ENCODE measurements at places on chromosomes 6 and 20. TPM values are rescaled to one million over a fixed set of nuclear protein-coding genes. Genes with fewer than 3 reads are reported as not detected.

The COL11A2 gene
- total RNA-seq, result 0.31 TPM

The FRMD1 gene
- total RNA-seq, result not detected

The DCDC2 gene
- not detected for total RNA-seq

The KCNQ5 gene
- not detected for total RNA-seq

The RAMACL gene
- not detected for total RNA-seq

The SIRPB1 gene
- total RNA-seq, result not detected

The AGPAT4 gene
- total RNA-seq, result 0.56 TPM

The SIGLEC1 gene
- not detected for total RNA-seq

The MUC22 gene
- total RNA-seq, result not detected

The MLIP gene
- total RNA-seq, result not detected

The CNBD2 gene
- total RNA-seq, result 14.5 TPM

The CAGE1 gene
- 0.16 TPM for total RNA-seq

The TMEM151B gene
- not detected for total RNA-seq

The MYMX gene
- total RNA-seq, result not detected

The ISM1 gene
- total RNA-seq, result not detected

The GPR6 gene
- total RNA-seq, result not detected

The DEF6 gene
- 2.0 TPM for total RNA-seq

The FNDC11 gene
- total RNA-seq, result 2.2 TPM

The BCAS1 gene
- total RNA-seq, result 42.4 TPM

The PTP4A1 gene
- total RNA-seq, result 23.9 TPM

The C6orf15 gene
- total RNA-seq, result 0.33 TPM

The BTNL2 gene
- total RNA-seq, result not detected

The GNRH2 gene
- not detected for total RNA-seq

The RBPJL gene
- total RNA-seq, result not detected

The NKAIN4 gene
- total RNA-seq, result not detected

The ANKRD66 gene
- total RNA-seq, result not detected

The BLTP3A gene
- 9.4 TPM for total RNA-seq

The DPPA5 gene
- not detected for total RNA-seq

The GPX5 gene
- not detected for total RNA-seq

The DEFB119 gene
- not detected for total RNA-seq

The BANF2 gene
- not detected for total RNA-seq

The LY86 gene
- total RNA-seq, result not detected

The FAM83C gene
- 0.37 TPM for total RNA-seq

The OPN5 gene
- not detected for total RNA-seq

The PROCR gene
- 117 TPM for total RNA-seq

The RAET1E gene
- total RNA-seq, result 0.52 TPM

The SAMD10 gene
- total RNA-seq, result 47.2 TPM

The MMP24 gene
- 5.7 TPM for total RNA-seq

The HLA-DOB gene
- not detected for total RNA-seq

The C20orf141 gene
- not detected for total RNA-seq

The KCNK17 gene
- 0.13 TPM for total RNA-seq

The ERMARD gene
- total RNA-seq, result 10.9 TPM
